ENCODE measurements at places on chromosomes 5 and 9.
A peak's percentile ranks its signal among the peaks of the same experiment; 100 is the strongest.

- DNase-seq: no peak
Observed at GRCh38 chr9:137226338-137227053, 806 bp upstream of the RNF224 start.

- no peak for DNase-seq
Observed at GRCh38 chr9:86703346-86703745, 244.0 kb downstream of the GAS1 start.

DNA sequence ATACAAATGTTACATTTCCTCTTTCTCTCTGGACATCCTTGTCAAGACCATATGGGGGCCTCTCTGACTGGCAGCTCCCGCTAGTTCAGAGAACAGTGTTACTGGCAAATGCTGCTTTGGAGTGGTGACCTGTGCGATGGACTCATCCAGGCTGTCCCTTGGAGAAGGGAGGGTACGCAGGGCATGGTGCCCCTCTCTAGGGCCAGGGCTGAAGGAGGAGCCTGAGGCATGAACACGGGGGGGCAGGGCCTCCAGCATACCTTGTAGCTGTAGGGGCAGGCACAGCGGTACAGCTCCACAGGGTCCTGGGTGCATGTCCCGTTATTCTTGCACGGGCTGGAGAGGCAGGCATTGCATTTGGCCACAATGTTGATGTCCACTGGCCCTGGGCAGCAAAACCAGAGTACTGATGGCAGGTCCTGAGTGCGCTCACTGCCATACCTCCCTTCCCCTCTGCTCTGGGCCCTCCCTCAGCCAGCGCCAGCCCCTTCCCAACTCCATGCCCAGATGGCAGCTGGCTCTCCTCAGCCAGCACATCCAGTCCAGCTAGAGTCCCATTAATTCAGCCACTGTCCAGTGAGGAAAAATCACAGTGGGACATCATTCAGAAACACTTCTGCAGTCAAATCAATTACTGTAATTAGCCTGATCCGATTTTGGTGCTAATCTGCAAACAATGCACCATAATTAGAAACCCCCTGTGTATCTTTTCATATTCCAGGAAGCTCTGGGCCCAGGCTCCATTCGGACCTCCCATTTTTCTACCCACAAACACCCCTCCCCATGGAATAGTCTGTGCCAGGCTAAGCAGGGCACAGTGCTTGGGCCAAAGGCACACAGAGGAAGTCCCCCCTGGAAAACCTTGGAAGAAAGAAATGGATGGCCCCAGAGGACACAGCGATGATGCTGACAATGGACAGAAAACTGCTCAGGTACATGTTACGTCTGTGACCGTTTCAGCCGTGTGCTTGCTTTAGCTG is 128.8 kb upstream of the PANK3 start:
- DNase-seq: no peak

GRCh38 chr9:113957821-113958341 is 81.8 kb downstream of the ZNF618 start:
- no peak for DNase-seq

GRCh38 chr9:83535736-83536135 is 2.5 kb downstream of the FRMD3 start:
- DNase-seq: no peak

- no peak for DNase-seq
Observed at GRCh38 chr5:94745786-94746730, 127.6 kb downstream of the SLF1 start.

GRCh38 chr5:178786417-178786816 is 56.0 kb upstream of the ZNF354A start:
- no peak for DNase-seq

- DNase-seq: no peak
Observed at GRCh38 chr9:109733690-109734089, 46.3 kb upstream of the PALM2AKAP2 start.

- no peak for DNase-seq
Observed at GRCh38 chr5:135821802-135822201, 12.7 kb upstream of the SLC25A48 start.

DNA sequence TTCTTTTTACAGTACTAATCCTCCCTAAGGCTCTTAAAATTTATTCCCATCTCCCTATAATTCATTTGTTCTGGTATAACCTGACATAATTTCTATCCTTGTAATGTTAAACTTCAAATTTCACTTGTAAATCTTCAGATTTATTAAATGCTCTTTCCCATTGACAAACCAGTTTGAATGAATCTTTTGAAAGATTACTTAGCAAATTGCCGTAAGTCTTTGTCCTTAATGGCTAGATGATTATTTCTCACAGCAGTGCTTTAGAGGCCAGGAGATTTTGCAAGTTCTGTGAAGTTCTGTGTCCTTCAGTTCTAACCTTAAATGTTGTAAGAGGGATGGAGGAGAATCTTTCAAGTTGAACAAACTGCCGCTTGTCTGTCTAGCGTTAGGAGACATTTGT is 4.2 kb downstream of the SLC44A1 start:
- DNase-seq: no peak

DNA sequence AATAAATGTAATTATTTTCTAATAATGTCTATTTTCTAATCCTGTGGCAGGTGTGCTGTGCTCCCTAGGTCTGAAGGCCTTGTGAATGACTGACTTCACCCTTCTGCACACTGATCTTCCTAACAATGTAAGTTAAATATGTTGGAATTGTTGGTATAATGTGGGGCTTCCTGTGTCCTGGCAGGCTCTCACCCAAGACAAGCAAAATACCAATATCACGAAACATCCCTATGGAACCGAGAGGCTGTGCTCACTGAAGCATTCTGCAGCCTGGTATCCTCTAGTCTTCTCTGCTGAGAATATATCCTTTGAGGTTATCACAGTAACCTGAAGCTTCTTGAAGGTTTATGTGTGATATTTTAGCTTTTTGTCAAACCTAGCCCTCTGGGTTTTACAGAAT is 159.4 kb downstream of the GABRB2 start:
- no peak for DNase-seq

DNA sequence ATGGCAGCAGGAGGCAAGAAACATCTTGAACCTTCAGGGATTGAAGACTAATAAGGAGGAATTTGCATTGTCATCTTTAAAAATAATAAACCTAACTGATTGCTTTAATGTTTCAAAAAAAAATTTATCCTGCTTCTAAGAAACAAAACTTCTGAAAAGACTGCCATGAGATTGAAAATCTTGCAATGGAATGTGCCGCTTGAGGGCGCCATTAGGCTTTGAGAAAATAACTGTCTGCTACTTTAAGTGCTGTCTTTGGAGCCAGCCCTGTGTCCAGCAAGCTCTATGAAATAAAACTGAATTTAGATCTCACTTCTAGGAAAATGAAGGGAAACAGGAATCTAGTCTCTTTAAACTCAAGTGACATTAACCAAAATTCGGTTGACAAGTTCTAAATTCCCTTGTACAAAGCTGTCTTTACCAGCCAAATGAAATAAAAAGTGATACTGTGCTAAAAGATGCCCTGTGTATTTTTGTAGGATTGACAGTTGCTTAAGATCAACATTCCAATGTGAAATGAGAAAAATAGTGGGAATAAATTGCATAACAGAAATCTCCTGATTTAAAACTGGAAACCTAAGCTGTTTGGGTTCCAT is 79.4 kb downstream of the ESM1 start:
- DNase-seq: peak; percentile 46

DNA sequence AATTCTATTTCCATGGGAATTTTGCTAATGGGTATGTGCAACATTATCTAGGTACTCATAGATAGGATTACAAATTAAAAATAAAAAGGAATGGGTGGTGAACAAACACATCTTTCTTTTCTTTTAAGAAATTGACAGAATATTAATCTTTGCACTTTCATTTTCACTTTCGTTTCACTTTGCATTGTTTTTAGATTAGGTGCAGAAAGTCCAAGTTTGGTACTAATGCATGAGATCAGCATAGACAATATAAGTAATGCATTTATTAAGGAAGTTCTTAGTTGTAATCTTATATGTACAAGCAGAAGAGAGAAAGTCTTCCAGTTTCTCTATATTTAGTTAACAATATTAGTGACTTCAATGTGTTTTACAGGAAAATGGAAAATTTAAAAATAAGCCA is 196.5 kb downstream of the COMMD10 start:
- no peak for DNase-seq

DNA sequence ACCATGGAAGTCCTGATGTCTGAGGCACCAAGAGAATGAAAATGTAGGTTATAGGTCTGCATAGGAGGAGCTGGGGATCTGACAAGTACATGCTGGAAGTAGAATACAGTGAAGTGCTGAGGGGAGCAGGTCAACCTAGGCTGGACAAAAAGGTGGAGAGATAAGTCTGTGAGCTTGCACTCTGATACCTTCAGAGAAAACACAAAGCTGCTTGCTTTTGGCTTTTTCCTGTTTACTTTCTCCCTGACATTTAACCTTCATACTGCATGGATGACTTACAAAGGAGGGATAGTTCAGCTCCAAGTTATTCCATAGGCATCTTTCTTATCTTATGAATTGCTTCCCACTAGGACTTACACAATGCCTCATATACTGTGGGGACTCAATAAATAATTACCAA is 256.7 kb upstream of the NREP start:
- no peak for DNase-seq

DNA sequence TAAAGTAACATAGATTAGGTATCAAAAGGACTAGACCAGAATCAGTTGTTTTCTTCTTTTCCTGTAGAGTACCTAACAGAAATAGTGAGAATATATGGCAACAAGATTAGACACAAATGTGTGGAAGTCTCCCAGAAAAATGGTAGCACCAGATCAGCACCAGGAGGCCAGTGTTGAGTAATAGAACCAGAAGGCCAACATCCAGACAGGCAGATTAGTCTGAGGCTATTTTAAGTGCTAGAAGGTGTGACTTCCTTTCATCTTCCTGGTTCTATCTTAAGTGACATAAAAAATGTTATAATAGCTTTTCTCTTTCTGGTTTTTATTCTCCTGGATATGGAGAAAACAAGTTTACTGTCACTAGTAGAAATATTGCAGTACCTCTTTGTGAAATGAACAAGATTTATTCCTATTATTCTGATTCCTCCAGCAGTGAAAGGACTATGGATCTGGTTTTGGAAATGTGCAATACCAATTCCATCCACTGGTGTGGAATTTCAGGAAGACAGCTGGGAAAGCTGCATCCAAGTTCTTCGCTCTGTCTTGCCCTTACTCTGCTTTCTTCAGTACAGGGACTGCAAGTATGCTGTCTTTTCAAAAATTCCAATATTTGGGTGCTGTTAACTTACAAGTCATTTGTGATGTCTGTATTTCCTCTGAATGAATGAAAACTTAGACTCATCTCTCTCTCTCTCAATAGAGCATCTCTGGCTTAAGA is 39.1 kb downstream of the SHLD3 start:
- DNase-seq: no peak

GRCh38 chr9:136840877-136841645 is 1.2 kb upstream of the AJM1 start:
- no peak for DNase-seq

GRCh38 chr5:9780501-9780900 is 150.3 kb upstream of the TAS2R1 start:
- no peak for DNase-seq

DNA sequence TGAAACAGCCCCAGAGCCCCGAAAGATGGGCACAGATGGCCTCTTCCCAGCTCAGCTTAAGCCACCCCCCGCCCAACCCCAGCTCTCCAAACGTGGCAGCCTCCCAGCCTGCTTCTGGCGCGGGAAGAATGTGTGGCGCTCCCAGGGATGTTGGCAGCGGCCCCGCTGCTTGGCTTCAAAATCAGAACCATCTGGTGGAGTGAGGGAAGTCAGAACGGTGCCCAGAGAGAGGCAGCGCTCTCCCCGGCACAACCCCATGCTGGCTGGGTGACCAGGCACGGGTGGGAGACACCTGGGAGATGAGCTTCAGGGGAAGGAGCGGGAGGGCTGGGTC is 72.7 kb upstream of the ORM1 start:
- DNase-seq: peak; percentile 86

DNA sequence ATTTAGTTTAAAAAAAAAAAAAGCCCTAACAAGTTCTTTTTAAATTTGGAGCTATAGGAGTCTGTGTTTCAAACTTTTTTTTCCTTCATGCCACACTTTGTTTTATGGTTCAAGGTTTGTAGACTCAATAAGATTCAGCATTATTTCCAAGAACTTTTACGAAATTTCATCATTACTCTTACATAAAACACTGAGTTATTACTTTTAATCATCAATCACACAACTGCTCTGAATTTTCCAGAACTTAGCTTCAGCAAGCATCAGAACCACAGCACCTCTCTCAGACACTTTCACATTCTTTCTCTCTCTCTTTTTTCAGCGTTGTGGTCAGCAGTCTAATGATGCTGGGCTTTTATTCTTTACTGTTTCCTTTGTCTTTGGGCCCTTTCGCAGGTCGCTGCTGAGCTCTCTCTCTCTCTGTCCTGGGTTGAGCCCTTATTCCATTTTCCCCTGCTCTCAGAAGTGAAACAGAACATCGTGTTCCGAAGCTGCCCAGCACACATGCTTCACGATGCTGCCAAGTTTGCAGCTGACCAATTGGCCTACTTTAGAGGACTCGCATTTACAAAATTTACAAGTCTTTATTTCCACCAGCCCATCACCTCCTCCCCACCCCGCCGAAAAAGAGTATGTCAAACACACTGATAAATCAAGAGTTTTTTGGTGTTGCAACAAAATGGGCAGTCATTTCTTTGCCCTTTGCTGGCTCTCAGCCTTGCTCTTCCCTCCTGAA is 44.6 kb upstream of the PIK3R1 start:
- DNase-seq: peak; percentile 71

DNA sequence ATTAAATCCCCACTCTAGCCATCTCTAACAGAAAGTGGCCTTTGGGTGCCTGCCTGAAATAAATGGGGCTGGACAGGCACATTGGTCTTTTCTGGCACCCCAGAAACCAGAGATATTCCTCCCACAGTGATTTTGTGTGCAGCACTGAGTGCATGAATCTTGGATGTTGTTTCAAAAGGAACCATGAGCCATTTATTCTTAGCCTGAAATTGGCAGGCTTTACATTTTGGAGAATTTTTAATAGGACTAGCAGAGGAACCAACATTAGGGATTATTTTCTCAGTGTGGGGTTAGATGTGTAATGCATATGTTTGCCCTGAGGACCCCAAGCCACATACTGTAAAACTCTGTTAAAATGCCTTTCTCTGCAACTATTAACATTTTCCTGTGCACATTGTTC is 451.3 kb downstream of the NFIB start:
- DNase-seq: no peak

DNA sequence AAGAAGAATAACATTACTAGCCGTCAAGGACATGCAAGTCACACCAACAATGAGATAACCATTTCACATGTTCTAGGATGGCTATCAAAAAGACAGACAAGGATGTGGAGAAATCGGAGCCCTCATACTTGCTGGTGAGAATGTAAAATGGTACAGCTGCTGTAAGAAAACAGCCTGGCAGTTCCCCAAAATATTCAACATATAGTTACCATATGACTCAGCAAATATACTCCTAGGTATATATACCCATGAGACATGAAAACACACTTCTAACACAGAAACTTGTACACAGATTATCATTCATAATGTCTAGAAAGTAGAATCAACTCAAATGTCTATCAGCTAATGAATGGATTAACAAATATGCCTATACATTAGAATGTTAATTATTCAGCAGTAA is 105.4 kb upstream of the PCAT7 start:
- no peak for DNase-seq

Measured in left ventricle myocardium inferior (tissue), 1 donor.